ENCODE measurements at places on chromosomes 1 and 21. TPM values are rescaled to one million over a fixed set of nuclear protein-coding genes. Genes with fewer than 3 reads are reported as not detected.

DNA sequence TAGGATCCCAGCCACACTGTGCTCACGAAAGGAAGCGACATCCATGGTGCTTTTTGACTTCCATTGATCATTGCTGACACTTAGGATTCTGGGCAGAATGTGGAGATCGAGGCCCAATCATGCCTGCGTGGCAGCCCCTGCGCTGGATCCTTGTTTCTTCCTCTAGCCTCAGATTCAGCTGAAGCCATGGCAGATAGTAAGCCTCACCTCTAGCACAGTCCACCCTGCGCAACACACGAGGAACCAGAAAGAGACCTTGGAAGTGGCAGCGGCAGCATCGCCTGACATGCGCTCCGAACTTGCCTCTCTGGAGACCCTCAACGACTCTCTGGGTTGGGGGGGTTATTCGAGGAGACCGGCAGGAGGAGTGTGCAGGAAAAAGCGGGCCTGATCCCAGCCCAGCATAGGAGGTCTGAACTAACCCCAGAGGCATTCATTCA is 10.6 kb downstream of the HLX start:
- no peaks in the 10 kb centered on the region for H3K27me3 ChIP-seq
- no peaks in the 10 kb centered on the region for H3K36me3 ChIP-seq
- no peaks in the 10 kb centered on the region for H3K4me1 ChIP-seq
- DNase-seq = no peak

The PRMT6 gene
- 7.0 TPM for polyA plus RNA-seq

The ELF3 gene
- 261 TPM for polyA plus RNA-seq

The LHX8 gene
- polyA plus RNA-seq = not detected

The PRDM16 gene
- polyA plus RNA-seq = 6.0 TPM

The CSMD2 gene
- 0.54 TPM for polyA plus RNA-seq

Measured in small intestine (tissue), 16 donors.